Iris pigment epithelial cell (primary cell): ENCODE measurements at places on chromosomes 6 and 20.

DNA sequence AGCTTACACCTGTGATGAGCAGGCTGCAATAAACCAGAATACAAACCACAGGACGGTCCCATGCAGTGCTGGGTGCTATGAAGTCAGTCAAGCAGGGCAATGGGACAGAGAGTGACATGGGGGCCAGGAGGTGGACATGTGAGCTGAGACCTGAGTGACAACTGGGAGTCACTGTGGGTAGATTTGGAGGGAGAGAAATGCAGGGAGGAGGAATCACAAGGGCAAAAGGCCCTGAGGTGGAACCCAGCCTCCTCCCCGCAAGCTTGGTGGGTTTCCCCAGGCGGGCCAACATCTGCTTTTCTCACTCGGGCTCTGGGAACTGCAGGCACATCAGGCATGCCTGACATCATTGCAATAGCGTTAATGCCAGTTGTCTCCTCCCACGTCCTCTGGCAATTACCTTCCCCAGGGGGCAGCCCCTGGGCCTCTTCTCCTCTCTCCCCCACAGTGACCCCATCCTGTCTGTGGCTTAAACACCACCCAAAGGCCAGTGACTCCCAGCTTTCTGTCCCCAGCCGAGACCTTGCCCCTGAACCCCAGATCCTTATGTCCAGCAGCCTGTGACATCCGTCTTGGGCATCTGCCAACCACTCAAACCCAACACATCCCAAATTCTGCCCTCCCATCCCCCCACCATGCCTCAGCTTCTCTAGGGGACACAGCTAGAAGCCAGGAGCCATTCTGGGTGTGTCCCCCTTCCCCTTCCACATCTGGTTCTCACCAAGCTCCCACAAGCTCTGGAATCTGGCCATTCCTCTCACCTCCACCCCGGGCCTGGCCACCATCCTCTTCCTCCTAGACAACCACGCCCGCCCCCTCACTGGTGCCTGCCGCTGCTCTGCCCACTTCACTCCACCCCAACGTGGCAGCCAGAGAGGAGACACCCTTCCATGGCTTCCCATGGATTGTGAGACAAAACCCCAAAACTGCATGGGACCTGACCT, 28.2 kb downstream of the PDRG1 start:
- no peak for DNase-seq

GRCh38 chr20:5039255-5039657, 37.9 kb upstream of the SLC23A2 start:
- no peak for DNase-seq

DNA sequence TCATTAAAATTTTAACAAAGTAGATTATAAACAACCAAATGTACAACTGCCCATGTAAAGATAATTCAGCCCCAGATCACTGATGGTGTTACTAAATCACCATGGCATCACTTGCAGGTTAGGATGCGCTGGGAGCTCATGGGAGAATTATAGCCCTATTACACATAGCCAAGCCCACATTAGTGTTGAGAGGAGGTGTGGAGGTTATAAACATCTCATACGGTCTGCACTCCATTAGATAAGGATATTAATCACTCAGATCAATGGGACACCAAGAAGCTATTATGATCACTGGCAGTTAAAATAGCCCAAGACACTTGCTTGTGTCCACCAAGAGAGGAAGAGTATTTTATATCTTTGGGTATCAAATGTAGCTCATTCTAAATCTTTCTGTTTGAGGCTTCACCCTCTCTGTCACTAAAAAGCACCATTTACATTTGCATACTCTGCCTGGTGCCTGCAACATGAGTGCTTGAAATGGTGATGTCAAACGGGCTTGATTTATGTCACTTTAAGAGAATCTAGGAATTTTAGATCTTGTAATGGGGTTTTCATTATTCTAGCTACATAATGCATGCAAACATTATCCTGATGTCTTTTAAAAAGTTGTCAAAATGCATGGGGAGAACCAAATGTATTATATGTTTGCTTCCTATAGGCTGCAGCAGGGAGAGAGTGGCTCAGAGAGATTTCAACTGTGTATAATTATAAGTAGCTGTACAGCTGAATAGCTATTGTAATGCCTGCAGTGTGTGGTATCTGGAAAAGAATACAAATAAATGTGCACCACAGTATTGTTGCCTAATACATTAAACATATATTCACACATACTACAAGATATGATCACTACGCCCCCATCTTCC, 654.1 kb upstream of the MARCKS start:
- DNase-seq, result no peak

DNA sequence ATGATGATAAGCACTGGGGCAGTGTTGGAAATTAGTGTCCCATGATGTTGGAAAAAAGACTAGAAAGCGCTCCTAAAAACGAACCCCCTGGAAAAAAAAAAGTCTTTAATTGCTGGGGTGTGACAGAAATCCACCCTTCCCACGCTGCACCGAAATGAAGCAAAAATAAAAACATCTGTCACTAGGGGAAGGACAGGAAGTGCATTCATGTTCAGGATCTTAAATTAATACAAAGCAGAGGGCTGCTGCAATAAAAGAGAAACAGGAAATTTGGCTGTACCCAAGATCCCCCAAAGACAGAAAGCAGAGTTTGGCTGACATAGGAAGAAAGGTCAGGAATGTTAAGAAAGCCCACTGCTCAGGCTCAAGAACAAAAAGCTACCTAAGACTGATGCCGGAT, 333.9 kb downstream of the TBC1D32 start:
- DNase-seq, result no peak

DNA sequence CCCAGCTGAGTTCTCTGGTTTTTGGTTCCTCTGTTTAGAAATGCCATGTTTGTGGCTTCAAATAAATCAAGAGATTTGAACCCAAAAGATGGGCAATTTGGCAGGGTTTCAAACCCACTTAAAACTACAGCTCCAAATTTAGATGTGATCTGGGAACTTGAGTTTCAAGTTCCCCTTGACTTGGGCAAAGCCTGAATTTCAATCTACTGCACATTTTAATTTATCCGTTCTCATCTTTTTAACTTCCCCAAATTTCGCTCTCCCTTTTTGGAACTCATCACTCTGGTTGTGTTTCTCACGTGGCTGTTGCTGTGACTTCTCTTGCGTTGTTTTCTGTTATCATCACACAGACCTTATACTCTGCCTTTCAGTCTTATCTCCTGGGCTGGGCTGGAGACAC, 230.9 kb downstream of the CDC5L start:
- no peak for DNase-seq

DNA sequence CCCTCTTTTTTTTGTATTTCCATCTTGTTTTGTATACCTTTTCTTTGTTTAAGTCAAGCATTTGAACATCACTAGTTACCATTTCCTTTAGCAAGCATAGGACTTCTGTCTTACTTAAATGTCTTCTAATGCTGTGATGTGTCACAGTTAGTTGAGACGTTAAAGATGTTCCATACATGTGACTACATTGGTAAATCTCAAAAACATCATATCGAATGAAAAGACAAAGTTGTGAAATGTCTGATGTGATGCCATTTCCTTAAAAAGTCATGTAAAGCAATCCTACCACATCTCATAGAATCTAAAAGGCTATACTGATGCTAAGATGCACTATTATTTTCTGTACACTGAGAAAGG, 26.8 kb downstream of the SLC16A10 start:
- DNase-seq, result peak; percentile 47

DNA sequence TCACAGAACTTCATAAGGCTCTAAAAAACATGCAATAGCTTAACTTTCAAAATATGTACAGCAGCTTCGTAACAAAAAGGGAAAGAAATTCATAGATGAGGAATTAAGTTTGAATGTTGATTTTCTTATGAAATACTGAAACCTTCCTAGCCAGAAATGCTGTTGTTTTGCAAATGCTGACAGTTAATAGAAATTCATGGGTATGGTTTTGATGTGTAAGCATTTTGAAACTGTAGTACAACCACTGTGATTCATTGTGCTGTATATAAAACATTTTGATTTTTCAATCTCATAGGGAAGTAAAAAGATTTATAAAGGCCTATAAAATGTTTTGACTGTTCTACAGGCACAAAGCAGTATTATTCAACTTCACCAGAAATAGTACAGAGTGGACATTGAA, 228.4 kb upstream of the EYS start:
- DNase-seq, result no peak

DNA sequence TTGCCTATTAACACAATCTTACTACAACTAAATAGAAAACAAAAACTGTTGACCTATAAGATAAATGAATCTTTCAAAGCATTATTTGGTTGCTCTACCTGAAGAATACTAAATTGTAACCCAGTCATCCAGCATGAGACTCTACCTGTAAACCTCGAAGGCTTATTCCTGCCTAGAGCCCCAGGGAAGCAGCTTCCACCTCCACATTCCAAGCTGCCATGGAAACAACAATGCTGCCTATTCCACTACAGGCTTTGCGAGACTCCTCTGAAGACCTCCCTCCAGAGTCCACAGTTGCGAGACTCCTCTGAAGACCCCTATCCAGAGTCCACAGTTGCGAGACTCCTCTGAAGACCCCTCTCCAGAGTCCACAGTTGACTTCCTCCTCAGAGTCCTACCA, 15.7 kb downstream of the GMDS start:
- no peak for DNase-seq

GRCh38 chr6:40688214-40688761, 101.1 kb upstream of the LRFN2 start:
- no peak for DNase-seq

DNA sequence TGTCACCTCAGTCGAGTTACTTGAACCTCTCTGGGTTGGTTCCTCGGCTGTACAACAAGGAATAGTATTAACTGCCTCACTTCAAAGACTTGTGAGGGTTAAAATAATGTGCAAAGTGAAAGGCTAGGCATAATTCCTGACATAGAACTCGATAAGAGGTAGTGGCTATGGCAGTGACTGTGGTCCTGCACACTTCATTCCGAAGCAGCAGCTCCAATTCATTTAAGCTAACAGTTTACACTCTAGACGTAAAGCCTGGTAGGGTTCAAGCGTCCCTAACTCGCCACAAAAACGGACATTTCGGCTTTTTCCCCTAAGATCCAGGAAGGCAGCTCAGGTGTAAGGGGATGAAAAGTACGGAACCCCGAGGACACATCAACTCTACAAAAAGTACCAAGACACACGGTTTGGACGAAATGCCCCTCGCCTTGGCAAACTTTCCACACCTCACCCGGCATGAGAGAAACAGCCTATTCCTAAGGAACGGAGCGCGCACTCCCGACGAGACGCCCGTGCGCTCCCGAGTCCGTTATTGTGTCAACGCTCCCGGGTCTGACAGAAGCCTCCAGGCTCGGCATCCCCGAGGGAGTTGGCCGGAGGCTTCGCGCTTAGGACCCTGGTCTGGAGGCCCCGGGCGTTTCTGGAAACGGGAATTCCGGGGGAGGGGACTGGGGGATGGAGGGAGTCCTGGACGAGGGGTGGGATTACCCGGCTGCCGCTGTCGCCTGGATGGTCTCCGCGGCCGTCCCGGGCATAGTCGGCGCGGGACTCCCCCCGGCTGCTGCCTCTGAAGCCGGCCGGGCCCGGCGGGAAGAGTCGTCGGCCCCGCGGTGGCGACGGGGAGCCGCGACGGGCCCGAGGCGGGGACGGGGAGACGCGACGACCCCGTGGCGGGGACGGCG, 937 bp downstream of the ZNF318 start:
- peak; percentile 49 for DNase-seq

GRCh38 chr6:129597023-129597713, 112.8 kb downstream of the ARHGAP18 start:
- no peak for DNase-seq

DNA sequence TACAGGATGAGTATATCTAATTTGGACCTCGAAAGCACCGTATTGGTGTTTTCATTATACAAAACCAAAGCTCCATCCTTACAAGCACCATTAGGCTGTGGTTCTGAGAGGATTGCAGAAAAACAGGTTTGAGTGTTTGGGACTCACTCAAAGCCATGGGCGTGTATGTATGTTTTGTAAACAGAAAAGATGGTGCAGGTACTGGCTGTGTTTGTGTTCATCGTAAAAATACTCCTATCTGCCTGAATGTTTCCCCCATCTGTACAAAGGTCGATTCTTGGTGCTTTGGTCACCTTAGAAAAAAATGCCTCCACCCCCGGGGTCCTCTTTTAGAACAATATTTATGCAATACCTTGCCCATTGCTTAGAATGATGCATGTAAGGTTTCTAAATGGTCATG, 286.6 kb downstream of the TSHZ2 start:
- DNase-seq, result no peak

- DNase-seq, result peak; percentile 76
These were observed 90.2 kb downstream of the DST start for GRCh38 chr6:56552187-56553130.

GRCh38 chr20:38226553-38226952, 34.0 kb downstream of the KIAA1755 start:
- no peak for DNase-seq

DNA sequence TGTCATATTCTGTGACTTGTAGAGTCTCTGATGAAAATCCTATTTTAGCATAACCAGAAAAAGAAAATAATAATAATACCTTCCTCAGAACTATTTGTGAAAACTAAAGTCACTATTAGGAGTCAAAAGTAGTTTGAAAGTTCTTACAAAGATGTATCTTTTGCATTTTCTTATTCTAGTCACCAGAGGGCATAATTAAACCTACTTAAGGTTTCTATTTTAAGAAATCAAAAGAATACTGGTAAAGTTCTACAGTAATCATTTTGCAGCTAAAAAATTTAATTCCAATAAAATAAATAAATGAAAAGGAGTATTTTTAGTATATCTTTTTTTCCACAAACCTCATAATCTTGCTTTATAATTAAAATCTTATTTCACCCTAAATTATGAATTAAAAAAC, 28.0 kb upstream of the MCM9 start:
- DNase-seq, result peak; percentile 20

DNA sequence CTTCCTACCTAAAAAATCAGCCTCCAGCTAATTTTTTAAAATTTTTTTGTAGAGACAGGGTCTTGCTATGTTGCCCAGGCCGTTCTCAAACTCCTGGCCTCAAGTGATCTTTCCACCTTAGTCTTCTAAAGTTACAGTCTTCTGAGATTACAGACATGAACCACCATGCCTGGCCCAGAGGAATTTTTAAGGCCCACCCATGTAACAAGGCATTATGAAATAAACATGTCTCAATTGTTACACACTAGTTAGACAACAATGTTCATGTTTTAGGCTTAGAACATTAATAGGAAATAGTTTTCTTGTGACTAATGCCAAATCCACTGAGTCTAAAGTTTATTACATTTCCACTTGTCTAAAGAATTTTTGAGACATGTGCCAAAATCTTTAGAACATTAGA, 221.2 kb downstream of the LAMA2 start:
- DNase-seq, result peak; percentile 82

GRCh38 chr6:42163981-42164380, 9.2 kb upstream of the GUCA1A start:
- peak; percentile 10 for DNase-seq

DNA sequence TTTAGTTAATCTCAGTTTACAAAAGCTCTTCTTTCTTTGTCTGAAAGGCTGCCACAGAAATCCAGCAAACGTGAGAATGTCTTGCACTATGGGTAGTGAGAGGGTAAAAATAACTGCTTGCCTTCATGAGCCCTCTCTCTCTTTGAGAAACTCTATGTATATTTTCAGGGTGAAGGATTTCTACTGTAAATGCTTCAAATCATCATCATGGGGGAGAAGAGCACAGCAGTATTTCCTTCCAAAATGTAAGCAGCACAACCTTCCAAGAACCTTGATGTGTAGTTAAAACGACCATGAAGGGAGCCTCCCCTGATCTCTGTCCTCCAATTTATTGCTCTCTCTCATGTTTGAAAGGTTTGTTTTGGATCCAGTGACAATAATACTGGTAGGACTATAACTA, 141.3 kb upstream of the CENPW start:
- no peak for DNase-seq
